ENCODE measurements at places on chromosomes 16 and 17.

GRCh38 chr17:66432411-66432957 is 130.1 kb downstream of the PRKCA start:
- no peak for DNase-seq

GRCh38 chr17:59638553-59638952 is 18.9 kb downstream of the CLTC start:
- DNase-seq: no peak

- DNase-seq: no peak
These were observed 54.1 kb downstream of the RMI2 start for GRCh38 chr16:11399261-11399831.

GRCh38 chr16:74999219-74999608 is 390 bp downstream of the ZNRF1 start:
- no peak for DNase-seq

- DNase-seq: no peak
These were observed at the start of gene PVALEF for GRCh38 chr17:81165246-81166032. Gene PVALEF (plus strand): TSS chr17:81165507. CDS start chr17:81181227, 15,720 bp downstream.

DNA sequence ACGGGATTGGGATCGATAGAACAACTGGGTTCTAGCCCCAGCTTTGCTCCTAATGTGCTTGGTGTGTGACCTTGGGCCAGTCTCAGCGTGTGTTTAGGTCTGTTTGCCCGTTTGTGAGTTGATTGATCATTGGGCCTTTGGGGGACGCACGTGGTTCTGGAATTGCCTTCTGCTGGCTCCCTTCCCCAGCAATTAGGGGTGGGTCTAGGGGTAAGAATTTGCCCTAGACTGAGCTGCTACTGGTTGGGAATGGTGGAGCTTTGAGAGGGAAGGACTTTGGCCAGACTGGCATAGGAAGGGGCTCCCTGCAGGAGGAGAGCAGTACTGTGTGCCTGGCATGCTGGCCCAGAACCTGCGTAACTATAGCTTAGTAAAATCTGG is 1.5 kb downstream of the SPNS2 start:
- DNase-seq: no peak

DNA sequence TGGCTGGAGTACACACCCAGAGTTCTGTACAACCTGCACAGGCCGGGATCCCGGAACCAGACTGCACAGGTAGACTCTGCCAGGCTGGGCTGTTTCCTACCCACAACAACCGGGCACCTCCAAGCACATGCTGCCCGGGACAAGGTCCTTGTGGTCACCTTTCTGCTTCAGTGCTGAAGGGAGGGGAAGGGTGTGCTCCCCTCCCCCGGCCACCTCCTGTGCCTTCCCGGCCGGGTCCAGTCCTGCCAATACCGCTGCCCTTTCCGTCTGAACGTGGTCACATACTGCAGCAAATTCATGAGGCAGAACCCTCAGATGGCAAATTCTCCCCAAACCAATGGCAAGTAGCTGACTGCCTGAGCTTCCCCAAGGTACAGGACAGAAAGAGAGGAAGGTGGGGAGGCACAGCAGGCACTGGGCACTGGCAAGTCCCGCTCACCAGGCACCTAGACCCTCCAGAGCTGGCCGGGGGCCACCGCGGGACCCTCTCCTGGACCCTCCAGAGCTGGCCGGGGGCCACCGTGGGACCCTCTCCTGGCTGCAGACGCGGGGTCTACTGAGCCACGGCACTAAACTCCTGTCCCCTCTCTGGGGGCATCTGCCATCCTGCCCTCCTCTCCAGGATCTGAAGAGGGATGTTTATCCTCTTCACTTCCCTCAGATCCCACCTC is 22.8 kb downstream of the SLC43A2 start:
- DNase-seq: no peak

DNA sequence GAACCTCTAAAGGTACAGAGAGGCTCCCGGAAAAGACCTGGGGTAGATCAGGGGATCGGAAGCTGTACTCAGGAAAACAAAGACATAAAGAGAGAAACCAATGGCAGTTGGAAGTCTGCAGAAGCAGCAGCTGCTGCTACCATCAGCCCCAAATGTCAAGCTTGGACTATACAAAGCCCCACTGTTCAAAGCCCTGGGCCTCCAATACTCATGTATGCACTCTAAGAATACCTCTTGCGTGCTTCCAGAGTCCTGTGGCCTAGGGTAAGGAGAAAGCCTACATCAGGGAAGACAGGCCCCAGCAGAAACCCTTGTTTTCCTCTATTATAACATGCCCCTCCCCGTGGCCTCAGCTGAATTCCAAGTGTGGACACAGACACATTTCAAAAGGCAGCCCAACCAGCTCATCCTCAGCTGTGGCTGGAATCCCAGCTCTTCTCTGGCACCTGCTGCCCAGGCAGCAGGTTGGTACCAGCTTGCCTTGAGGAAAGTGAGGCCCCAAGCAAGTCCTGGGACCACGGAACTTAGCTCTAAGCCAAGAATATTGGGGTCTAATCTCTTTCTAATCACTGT is 19.3 kb upstream of the MTMR4 start:
- DNase-seq: no peak

- no peak for DNase-seq
These were observed 8.2 kb downstream of the SYNGR2 start for GRCh38 chr17:78176548-78177025.

GRCh38 chr17:82463925-82464566 is 5.5 kb downstream of the NARF start:
- no peak for DNase-seq

GRCh38 chr16:47323241-47323640 is 137.6 kb downstream of the ITFG1 start:
- DNase-seq: no peak
